ENCODE measurements at places on chromosomes 13 and 19.

GRCh38 chr13:57724486-57725272 is 93.1 kb downstream of the PCDH17 start:
- no peak for DNase-seq

- DNase-seq: no peak
These were observed 12.4 kb upstream of the CD22 start for GRCh38 chr19:35316560-35316959.

GRCh38 chr13:26021516-26021915 is 30.3 kb downstream of the SHISA2 start:
- no peak for DNase-seq

GRCh38 chr13:34864671-34865070 is 77.4 kb upstream of the NBEA start:
- peak; percentile 69 for DNase-seq

GRCh38 chr19:1935484-1936208 is 5.3 kb upstream of the CSNK1G2 start:
- DNase-seq: peak; percentile 16

- no peak for DNase-seq
These were observed 5.6 kb upstream of the SIGLEC14 start for GRCh38 chr19:51652266-51652665.

- DNase-seq: no peak
These were observed 14.2 kb upstream of the SLC15A1 start for GRCh38 chr13:98766697-98767096.

- DNase-seq: no peak
These were observed 170.3 kb downstream of the PTPRS start for GRCh38 chr19:5170329-5170745.

DNA sequence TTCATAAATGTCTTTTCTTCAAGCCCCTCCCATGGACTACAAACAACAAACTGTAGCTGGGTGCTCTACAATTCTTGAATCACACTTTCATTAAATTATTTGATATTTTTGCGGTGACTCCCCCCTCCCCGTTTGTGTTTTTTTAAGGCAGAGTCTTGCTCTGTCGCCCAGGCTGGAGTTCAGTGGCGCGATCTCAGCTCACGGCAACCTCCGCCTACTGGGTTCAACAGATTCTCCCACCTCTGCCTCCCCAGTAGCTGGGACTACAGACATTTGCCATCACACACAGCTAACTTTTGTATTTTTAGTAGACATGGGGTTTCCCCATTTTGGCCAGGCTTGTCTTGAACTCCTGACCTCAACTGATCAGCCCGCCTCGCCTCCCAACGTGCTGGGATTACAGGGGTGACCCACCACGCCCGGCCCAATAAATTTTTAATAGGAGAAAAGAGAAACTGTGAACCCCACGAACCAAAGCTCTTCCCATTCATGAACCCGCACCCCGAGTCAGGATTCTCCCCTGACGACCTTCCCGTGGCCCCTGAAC is 703 bp downstream of the ZNF506 start:
- no peak for DNase-seq

- no peak for DNase-seq
These were observed 23.4 kb downstream of the MBD3L2B start for GRCh38 chr19:6997679-6998445.

DNA sequence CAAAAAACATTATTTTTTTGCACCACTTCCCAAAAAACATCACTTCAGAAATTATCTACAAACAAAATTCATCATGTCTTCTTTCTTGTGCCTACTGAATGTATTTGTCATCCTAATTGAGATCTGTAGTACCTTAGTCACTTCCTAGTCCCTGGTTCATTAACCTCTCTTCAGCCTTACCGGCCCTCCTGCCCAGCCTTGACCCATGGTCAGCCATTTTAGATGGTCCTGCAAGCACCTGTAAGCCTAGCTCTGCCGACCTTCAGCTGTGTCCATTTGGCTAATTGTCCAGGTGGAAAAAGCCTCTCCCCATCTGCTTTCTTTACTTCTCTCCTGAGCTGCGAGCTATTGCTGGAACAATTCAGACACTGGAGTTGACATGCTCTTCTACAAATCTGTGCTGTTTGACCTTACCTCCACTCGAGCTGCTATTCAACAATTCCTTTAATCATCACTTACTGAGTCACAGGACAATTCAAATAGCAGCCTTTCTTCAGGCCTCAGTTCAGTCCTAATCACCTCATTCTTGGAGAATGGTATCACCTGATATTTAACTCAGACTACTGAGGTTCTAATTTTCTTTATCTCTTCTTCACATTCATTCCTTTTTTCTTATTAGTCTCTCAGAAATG is 882.5 kb downstream of the PCDH9 start:
- no peak for DNase-seq

GRCh38 chr13:27794921-27795717 is 2.8 kb downstream of the GSX1 start:
- no peak for DNase-seq

GRCh38 chr13:75426421-75426820 is 55.5 kb downstream of the TBC1D4 start:
- no peak for DNase-seq

GRCh38 chr13:81658598-81659370 is 1317.9 kb upstream of the SPRY2 start:
- no peak for DNase-seq

- DNase-seq: no peak
These were observed 192.6 kb downstream of the COL4A1 start for GRCh38 chr13:110114316-110114715.

DNA sequence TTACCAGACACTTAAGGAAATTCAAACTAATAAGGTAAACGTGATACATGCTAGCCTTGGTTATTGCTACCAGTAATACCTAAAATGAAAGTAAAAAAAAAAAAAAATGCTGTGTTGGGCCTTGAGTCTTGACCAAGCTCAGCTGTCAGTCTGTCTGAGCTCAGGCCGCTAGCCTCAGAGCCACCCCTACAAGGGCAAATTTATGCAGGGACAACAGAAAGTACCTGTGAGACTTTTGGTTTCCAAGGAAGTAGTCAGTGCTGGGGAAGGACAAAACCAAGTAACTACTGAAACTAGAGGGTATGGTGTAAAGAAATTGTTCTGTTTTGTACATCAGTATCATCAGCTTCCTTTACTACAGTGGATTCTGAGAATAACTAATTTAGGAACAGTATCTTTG is 134.3 kb upstream of the SLITRK5 start:
- DNase-seq: no peak

- DNase-seq: no peak
These were observed 67.0 kb upstream of the STARD13 start for GRCh38 chr13:33352526-33352925.

GRCh38 chr19:18993115-18993514 is 40.2 kb downstream of the SUGP2 start:
- DNase-seq: no peak

GRCh38 chr19:46491975-46492682 is 3.5 kb downstream of the PNMA8B start:
- DNase-seq: no peak
